ENCODE measurements at places on chromosomes 6 and 20.

DNA sequence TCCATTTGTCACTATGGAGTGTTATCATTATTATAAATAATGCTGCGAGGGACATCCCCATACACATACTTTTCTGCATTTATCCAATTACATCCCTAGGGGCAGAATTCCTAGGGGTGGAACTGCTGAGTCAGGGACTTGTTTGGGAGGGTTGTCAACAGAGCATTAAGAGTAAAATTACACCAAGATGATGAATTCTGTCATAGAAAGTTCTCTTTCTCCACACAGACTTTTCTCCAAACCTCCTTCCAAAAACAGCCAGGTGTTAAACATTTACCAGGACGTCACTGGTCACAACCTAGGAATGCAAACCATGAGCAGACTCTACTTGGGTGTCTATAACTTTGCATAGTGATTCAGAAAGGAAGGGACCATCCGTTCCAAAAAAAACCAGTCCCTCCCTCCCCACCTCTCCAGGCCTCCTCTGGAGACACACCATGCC, 95.5 kb downstream of the PRND start:
- DNase-seq: no peak

DNA sequence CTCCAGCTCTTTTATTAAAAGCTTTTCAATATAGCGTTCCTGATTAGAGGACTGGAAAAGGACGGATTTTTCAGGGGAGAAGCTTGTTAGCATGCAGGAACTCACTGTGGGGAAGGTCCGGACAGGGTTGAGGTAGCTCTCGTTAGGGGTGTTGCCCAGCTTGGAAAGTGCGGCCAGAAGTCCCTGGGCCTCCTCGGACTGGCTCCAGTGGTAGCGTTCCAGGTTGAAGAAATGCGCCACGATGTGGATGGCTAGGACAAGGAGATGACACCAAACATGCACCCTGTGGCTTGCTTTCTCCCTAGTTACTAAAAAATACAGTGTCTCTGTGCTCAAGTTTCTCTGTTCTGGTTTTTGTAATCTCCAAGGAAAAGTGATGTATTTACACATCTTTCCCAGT, 12.5 kb downstream of the NOX3 start:
- no peak for DNase-seq

DNA sequence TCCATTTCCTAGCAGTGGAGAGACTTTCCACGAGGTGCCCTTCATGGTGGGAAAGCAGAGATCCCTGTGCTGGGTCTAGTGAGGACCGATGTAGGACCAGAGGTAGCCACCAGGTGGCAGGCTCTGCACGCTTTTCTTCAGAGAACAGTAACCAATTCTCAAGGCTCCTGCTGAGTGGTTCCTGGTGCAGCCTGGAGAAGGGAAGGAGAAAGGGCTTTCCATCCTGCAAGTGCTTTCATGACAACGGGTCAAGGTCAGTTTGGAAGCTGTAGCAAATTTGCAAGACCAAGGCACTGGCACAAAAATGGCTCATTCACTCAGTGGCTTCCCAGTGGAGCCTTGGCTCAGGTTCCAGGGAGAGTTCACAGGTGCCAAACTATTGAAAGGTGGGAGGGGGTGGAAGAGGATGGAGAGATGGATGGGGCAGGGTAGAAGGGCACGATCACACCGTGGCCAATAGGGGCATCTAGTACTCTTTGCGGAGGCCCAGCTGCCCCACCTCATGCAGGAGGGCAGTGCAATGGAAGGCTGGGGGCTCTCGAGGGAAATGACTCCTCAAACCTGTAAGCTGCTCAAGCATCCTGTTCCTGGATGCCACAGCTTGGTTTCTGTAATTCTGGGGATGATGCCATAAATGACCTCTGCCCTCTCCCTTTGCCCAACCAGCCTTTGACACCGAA, 25.5 kb upstream of the KCNK16 start:
- DNase-seq: peak; percentile 33

DNA sequence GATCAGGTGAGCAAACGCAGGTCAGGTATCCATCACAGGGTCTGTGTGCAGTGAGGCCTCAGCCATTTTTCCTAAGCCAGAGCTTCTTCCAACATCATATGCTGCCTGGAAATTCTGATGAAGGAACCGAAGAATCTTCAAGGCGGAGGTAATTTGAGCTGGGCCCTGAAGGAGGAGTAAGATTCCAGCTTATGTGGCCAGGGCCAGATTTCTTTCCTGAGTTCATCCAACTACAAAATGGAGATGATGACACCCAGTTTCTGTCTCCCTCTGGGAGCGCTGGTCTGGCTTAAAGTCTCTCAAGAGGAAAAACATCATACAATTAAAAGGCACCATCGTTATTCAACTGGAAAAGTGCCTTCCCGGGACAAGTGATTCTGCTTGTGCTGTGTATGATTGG, 6.9 kb upstream of the MANBAL start:
- no peak for DNase-seq

DNA sequence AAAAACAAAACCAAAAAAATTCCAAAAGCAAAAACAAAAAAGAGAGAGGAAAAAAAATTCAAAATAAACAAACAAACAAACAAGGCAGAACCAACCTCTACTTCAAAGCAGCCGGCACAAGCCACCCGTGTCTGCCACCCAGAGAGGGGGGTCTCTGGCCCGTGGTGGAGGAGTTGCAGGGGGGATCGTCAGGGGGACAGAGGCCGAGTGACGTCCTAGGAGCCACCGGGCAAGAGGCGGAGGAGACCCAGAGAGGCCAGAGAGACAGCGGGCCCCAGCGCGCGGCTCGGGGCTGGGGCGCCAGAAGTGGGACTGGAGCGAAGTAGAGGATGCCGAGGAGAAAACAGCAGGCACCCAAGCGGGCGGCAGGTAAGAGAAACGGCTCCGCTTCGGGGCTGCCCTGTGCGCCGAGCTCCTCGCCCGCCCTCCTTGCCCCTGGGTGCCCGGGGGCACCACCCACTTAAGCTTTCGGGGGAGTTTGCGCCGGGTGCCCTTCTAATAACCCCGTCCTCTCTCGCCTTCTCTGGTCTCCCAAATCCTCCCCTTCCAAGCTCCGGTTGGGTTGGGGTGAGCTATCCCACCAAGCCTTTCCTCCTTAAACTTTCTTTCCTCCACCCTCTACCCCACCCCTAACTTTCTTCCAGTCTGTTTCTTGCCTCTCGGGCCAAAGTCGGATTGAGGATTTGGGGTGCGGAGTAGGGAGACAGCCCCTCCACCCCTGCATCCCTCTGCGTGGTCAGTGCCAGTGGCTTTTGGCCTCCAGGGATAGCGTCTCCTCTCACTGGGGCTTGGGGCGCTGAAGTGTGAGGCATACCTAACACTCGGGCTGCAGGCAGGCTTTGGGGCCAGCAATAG, 1.0 kb downstream of the TSHZ2 start:
- DNase-seq: no peak

GRCh38 chr6:142207265-142207877, 60.3 kb downstream of the VTA1 start:
- peak; percentile 71 for DNase-seq

GRCh38 chr6:91221072-91221720, 634.3 kb upstream of the MAP3K7 start:
- no peak for DNase-seq

GRCh38 chr6:121858310-121858709, 422.9 kb downstream of the GJA1 start:
- DNase-seq: no peak

- no peak for DNase-seq
These were observed 532 bp upstream of the NKAIN4 start for GRCh38 chr20:63254606-63255384.

DNA sequence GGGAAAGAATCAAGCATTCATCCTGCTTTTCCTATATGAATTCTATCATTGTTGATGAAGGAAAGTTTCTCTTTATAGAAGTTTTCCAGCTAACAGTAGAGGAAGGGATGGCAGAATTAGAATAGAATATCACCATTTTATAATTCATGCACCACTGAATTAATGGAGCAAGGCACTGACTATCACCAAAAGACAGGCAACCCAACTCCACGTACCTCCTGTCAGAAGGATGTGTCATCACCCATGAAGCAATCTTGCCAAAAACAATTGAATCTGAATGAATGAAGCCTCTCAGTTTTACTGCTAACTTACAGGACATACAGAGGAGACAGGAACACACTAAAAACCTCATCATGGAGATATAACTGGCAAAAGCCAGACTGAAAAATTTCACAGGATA, 122.4 kb downstream of the NFATC2 start:
- no peak for DNase-seq

- no peak for DNase-seq
These were observed 1027.3 kb upstream of the CITED2 start for GRCh38 chr6:140401761-140402160.

DNA sequence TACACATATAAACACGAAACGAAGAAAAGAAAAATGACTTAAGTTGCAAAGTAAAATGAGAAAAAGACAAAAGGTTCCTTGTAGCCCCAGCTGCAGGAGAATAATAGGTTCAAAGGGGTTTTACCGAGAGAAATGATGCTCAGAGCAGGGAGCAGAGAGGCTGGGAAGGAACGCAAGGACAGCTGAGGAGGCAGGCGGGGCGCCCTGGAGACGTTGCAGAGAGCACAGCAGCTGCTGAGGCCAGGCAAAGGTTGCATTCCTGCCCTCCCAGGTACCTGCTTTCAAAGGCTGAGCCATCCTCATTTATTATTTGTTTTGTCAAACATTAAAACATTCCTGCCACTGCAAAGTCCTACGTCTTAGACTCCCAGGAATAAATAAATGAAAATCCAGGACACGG, 16.2 kb upstream of the VAPB start:
- DNase-seq: no peak

DNA sequence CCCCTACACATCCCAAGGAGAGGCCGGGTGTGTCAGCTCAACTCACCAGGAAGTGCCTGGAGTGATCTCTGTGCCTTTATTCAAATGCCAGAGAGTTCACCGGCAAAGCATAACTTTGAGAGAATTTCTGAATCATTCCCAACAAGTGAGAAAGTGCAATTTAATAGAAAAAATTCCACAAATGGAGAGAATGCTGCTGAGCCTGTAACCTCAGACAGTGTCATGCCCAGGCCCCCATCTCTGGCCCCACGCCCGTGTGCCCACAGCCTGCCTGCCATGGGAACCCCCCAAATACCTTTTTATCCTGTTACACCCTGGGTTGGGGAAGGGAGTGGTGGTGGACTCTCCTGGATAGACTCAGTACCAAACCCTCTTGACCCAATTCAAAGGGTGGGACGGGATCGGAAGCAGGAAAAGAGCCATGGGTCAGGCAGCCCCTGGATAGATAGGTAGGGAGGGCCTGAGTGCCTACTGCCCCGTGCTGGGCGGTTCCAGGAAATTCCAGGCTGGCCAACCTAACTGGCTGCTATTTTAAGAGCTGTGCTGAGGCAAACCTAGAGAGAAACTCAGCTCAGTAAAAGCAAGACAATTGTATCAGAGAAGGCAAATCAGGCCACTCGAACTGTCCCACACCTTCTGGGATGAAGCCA, 179.0 kb upstream of the FOXA2 start:
- DNase-seq: no peak

- no peak for DNase-seq
These were observed 52.9 kb downstream of the EPHA7 start for GRCh38 chr6:93366506-93366905.

GRCh38 chr6:5028921-5029320, 25.1 kb upstream of the RPP40 start:
- no peak for DNase-seq

DNA sequence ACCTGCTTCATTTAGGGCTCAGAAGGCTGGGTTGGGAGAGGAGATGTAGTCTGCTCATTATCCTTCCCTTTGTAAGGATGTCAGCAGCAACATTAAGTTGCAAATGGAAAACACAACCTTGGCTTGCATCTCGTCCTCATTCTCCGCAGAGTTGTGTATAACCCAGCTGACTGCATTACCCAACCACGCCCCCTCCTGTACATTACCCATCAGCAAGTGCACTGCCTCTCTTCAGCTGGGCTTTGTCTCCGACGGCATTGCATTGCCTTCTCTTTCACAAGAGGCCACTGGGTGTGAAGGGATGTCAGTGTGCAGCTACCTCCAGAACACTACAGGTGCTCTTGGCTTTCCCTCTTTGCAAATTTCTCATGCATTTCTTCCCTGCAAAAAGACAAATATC, 128.7 kb upstream of the TSHZ2 start:
- DNase-seq: no peak

- DNase-seq: no peak
These were observed 108.9 kb downstream of the SNX5 start for GRCh38 chr20:17859616-17860232.

GRCh38 chr6:101740631-101741030, 347.1 kb downstream of the GRIK2 start:
- no peak for DNase-seq

- no peak for DNase-seq
These were observed 43.9 kb downstream of the PHACTR2 start for GRCh38 chr6:143721642-143722041.
